ENCODE measurements at places on chromosomes 1 and 21.
A peak's percentile ranks its signal among the peaks of the same experiment; 100 is the strongest.

- DNase-seq: no peak
Measured at GRCh38 chr1:38071312-38072256, 25.0 kb upstream of the POU3F1 start.

- DNase-seq: peak; percentile 19
Measured at GRCh38 chr1:227242811-227243682, 75.2 kb downstream of the CDC42BPA start.

GRCh38 chr1:6152882-6153281, 27.2 kb downstream of the CHD5 start:
- DNase-seq: no peak

GRCh38 chr1:28087614-28088167, 719 bp downstream of the EYA3 start:
- DNase-seq: peak; percentile 64

- DNase-seq: no peak
Measured at GRCh38 chr1:201925301-201925567, 21.1 kb downstream of the LMOD1 start.

GRCh38 chr1:109610609-109611307, 8.7 kb downstream of the GNAT2 start:
- DNase-seq: no peak

GRCh38 chr1:17403081-17403480, 31.1 kb downstream of the PADI6 start:
- no peak for DNase-seq

GRCh38 chr1:221839782-221840395, 98.0 kb upstream of the DUSP10 start:
- no peak for DNase-seq

- peak; percentile 22 for DNase-seq
Measured at GRCh38 chr1:3061981-3062615, 6.9 kb upstream of the PRDM16 start.

DNA sequence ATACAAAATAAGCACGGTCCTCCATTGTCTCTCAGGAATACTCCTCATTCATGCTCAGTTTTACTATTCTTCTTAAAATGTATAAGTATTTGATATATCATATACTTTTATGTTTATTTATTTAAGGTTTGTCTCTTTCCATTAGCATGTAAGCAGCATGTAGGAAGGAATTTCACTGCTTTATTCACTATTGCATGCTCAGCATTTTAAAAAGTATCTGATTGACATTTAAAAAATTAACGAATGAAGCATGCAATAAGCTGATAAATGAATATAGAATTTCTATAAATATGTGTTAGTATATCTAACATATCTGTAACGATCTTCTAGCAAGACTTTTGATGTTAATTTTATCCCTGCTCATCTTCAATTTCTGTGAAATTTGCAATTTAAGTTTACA, 402.7 kb upstream of the BRINP3 start:
- DNase-seq: no peak

DNA sequence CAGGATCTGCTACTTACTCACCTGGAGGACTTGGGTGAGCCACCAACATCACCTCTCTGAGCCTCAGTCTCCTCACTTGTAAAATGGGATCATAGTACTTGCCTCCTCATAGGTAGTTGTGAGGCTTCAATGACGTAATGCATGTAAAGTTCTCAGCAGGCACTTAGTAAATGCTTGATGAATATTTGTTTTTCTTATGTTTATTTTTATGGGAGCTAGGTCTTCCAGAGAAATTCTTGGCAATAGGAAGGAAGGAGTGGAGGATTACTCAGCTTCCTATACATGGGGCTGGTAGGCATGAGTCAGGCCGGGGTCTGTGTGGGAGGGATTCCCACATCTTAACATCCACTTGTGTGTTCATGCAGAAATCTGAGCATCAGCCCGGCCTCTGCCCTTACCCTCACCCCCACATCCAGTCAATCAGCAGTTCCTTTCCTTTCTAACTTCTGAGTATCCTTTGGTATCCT, 95.4 kb upstream of the USP24 start:
- DNase-seq: no peak

- DNase-seq: peak; percentile 64
Measured at GRCh38 chr1:206023695-206024094, at the start of gene CTSE. Gene CTSE (minus strand): TSS chr1:206023895. CDS start chr1:206023791, 104 bp downstream.
